Activated B cell treated with CpG ODN at 0.5 μM for 24 hours (primary cell): ENCODE measurements at places on chromosomes 3 and 15. TPM values are rescaled to one million over a fixed set of nuclear protein-coding genes. Genes with fewer than 3 reads are reported as not detected.

CAMK2N2 gene
- not detected in 2 replicates for total RNA-seq

ZPLD1 gene
- total RNA-seq = not detected in 2 replicates

PRR20G gene
- not detected in 2 replicates for total RNA-seq

SLC49A4 gene
- 3.0 and 3.2 TPM in 2 replicates for total RNA-seq

DNA sequence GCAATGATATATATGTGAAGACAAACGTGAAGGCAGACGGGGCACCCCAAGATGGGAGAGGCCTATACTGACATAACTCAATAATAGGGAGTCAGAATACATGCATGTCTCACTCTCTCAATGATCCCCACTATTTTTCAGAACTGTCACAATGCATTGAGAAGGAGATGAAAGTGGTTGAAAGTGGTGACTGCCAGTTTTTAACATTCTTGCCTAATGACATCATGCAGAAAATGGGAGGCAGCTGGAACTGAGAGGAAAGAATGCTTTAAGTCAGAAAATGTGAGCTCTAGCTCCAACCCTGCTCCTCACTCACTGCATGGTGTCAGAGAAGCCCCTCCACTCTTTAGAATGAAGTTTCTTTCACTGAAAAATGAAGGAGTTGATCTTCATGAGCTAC lies 55.3 kb upstream of the P2RY1 start:
- DNase-seq = no peak
- H3K4me1 ChIP-seq = no peaks in the 10 kb centered on the region
- H3K27ac ChIP-seq = no peak overlapping the region
- no peak overlapping the region for H3K4me3 ChIP-seq

GRCh38 chr3:145286937-145287336 lies 874.0 kb downstream of the PLOD2 start:
- DNase-seq = no peak
- H3K4me1 ChIP-seq = no peaks in the 10 kb centered on the region
- no peak overlapping the region for H3K4me3 ChIP-seq
- H3K27ac ChIP-seq = no peak overlapping the region
- H3K36me3 ChIP-seq = no peaks in the 10 kb centered on the region
- H3K27me3 ChIP-seq = no peaks in the 10 kb centered on the region

DNA sequence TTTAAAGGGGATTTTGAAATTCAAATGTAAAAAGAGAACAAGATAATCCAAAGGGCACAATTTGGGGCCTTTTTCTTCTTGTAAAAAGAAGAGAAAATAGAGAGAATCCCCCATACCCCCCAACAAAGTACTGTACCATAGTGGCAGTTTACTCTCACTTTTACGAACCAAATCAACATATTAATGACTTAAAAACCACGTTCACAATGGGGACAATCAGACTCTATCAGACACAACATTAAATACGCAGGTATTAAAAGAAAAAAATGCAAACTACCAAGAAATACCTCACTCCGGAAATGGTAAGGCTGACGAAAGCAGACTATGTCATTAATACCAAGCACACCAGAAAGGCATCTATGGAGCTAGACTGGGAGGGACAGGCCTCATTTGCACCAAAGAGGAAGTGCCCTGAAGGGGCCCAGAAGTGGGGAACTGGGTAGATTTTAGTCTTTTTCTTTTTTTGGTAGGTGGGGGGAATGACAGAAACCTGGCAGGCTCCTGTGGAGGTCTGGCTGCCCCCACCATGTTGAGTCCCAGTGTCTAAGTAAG lies 134.3 kb downstream of the TIGIT start:
- no peaks in the 10 kb centered on the region for H3K27me3 ChIP-seq
- peak overlapping the region; percentile 90 for H3K27ac ChIP-seq
- no peak for DNase-seq
- peaks cover 4% of the 10 kb centered on the region for H3K36me3 ChIP-seq
- peaks cover 51% of the 10 kb centered on the region for H3K4me1 ChIP-seq

DNA sequence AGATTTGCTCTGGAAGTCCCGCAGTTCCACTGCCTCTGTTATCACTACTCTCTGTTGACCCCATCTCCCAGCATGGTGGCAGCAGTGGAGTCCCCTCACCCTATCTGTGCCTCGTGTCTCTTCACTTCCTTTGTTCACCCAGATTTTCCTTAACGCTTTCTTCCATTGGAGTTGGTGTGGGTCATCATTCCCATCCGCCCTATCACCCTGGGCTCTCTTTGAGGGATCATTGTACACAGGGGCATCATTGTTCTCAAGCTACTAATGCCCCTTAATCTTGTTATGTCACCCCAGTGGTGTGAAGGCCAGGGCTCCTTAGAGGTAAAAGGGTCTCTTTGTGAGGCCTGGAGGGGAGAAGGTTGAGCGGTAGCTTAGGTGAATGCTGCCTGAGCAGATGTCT lies 329.5 kb upstream of the CTDSPL start:
- no peaks in the 10 kb centered on the region for H3K36me3 ChIP-seq
- no peak overlapping the region for H3K4me3 ChIP-seq
- no peak overlapping the region for H3K27ac ChIP-seq
- H3K27me3 ChIP-seq = peaks cover 6% of the 10 kb centered on the region
- no peak for DNase-seq

DNA sequence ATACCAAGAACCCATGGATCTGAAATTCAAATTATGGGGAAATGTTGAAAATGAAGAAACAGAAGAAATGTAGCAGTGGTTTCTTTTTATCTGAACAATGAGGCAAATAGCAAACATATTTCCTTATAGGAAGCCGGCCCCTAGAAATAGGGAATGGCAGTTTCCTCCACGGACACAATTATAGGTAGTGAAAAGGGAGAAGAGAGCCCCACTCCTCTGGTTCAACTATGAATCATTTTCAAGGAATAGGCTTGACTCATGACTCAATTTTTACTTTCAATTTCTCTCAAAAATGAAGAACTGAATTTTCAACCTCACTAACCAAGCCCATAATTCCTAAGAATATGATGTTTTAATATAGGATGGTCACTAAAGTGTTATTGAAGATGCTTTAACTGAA lies 243.1 kb downstream of the MECOM start:
- H3K27ac ChIP-seq = no peak overlapping the region
- no peak for DNase-seq
- no peaks in the 10 kb centered on the region for H3K4me1 ChIP-seq
- H3K27me3 ChIP-seq = no peaks in the 10 kb centered on the region
- H3K4me3 ChIP-seq = no peak overlapping the region

DNA sequence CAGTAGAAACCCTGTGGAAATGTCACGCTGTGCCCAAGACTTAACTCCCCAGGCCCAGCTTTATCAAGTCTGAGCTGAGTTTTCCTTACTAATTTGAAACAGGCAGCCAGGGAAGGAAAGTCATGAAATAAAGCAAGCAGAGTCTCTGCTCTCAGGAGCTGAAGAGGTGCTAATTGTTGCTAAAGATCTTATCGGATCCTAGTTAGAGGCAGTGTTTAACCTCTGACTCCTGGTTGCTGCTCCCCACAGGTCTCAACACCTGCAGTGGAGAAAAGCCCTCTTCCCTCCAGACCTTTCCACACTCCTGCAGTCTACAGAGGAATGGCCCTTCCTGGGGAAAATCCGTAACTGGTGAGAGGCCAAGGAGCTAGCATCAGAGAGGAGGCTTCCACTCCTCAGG lies 628.2 kb downstream of the NTRK3 start:
- no peak overlapping the region for H3K27ac ChIP-seq
- H3K27me3 ChIP-seq = no peaks in the 10 kb centered on the region
- DNase-seq = no peak
- no peak overlapping the region for H3K4me3 ChIP-seq
- no peaks in the 10 kb centered on the region for H3K4me1 ChIP-seq

- H3K27ac ChIP-seq = no peak overlapping the region
- no peaks in the 10 kb centered on the region for H3K36me3 ChIP-seq
- DNase-seq = peak; percentile 35
- peaks cover 13% of the 10 kb centered on the region for H3K27me3 ChIP-seq
- peaks cover 8% of the 10 kb centered on the region for H3K4me1 ChIP-seq
Measured at GRCh38 chr3:122921791-122922651, 105.5 kb downstream of the SEMA5B start.

DNA sequence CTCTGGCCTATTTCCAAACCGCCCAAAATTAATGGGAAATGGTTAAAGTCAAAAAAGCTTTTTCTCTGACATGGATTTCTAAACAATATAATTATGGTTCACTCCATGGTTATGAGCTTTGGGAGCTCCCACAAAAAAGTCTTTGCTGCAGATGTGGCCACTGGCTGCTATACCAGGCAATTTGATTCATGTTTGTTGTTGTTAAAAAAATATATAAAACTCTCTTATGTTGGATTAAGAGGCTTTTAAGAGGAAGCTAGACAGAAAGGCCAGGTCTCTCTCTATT lies 258.6 kb downstream of the TIGIT start:
- no peaks in the 10 kb centered on the region for H3K27me3 ChIP-seq
- H3K4me1 ChIP-seq = no peaks in the 10 kb centered on the region

DNA sequence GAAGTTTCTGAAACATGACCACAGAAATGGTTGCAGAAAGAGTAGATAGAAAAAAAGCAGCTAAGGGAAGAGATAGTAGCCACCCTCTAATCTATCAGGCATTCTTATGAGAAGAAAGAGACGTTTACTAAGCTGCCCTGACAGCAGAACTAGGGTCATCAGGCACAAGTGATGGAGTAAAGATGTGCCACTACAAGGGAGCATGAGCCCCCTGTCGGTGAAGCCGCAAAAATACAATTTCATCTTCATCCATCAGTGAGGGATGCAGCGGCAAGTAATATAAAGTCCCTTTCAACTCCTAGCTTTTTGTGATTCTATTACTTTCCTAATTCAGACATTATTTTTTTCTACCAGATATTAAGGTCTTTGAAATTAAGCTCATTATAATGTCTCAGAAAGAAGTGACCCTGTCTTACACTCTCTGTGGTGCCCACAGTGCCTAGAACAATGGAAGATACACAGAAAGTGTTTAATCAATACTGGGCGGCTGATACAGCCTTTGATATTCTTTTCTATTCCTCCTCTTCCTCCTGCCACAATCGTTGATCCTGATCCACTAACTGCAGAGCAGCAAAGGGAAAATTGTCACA lies 651.6 kb downstream of the NTRK3 start:
- H3K27me3 ChIP-seq = no peaks in the 10 kb centered on the region
- H3K27ac ChIP-seq = no peak overlapping the region
- DNase-seq = no peak
- no peaks in the 10 kb centered on the region for H3K4me1 ChIP-seq
- H3K4me3 ChIP-seq = no peak overlapping the region
- no peaks in the 10 kb centered on the region for H3K36me3 ChIP-seq

DNA sequence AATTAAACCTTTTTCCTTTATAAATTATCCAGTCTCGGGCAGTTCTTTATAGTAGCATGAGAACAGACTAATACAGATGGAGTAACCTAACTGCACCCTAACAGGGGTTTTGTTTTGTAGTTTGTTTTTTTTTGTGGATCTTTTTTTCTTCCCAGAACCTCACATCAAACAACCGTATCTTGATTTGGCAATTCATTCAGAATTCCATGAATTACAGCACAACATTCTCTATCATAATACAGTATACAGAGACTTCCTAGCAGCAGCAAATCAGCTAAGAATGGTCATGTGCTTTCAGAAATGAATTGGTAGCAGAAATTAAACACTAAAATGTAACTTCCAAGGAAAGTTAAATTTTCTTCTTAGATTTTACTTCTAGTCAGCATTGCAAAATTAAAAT lies 114.6 kb downstream of the TMCC1 start:
- H3K27me3 ChIP-seq = no peaks in the 10 kb centered on the region
- peaks cover 19% of the 10 kb centered on the region for H3K36me3 ChIP-seq
- no peak overlapping the region for H3K27ac ChIP-seq
- peaks cover 9% of the 10 kb centered on the region for H3K4me1 ChIP-seq
- DNase-seq = no peak

DNA sequence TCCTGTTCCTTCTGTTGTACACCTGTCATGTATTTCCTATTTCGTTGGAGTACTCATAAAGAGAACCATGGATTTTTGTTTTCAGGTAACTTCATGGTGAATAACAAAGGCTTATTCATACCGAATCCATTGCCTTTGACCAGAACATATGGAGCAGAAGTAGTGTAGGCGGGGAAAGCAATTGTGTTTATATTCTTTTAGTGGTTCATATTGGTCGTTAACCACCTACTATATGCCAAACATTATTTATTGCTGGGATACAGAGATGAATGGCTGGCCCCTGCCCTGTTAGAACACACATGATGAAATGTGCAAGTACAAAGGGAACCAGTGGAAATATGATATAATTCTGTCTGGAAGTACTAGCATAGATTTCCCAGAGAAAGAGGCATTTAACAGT lies 9.8 kb downstream of the RPUSD2 start:
- no peaks in the 10 kb centered on the region for H3K4me1 ChIP-seq
- no peak overlapping the region for H3K4me3 ChIP-seq
- H3K27me3 ChIP-seq = no peaks in the 10 kb centered on the region
- H3K36me3 ChIP-seq = peaks cover 21% of the 10 kb centered on the region
- H3K27ac ChIP-seq = no peak overlapping the region
